Breast epithelium (tissue), 4 donors: ENCODE measurements at places on chromosomes 5 and 9.

DNA sequence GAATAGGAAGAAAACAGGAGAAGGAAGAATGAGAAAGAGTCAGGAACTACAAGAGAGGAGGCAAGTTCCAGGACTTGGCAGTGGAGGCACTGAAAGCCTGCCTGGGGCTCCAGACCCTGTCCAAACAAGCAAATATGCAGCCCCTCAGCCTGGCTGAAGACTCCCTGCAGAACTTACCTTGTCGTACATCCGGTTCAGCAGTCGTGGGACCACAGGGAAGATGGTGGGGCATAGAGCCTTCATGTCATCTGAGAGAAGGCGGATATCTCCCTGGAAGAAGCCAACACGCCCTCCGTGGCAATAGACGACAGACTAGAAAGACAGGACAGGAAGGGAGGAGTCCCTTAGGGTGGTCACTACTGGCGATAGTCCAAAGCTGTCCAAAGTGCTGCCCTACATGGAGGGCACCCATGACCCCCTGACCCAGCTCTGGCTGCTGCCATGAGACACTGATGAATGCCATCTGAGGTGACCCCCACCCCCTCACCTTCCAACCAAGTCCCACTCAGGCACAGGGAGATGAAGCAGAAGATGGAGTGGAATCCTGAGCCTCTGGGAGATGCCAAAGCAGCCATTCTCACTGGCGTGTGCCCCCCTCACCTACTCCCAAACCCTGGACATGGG, 27.7 kb upstream of the MEIKIN start:
- no peak overlapping the region for H3K4me3 ChIP-seq
- no peaks in the 10 kb centered on the region for H3K27me3 ChIP-seq
- DNase-seq, result no peak
- H3K27ac ChIP-seq, result no peak overlapping the region
- H3K4me1 ChIP-seq, result no peaks in the 10 kb centered on the region

- H3K4me1 ChIP-seq, result no peaks in the 10 kb centered on the region
- no peak for DNase-seq
- H3K27me3 ChIP-seq, result no peaks in the 10 kb centered on the region
- H3K36me3 ChIP-seq, result no peaks in the 10 kb centered on the region
Measured at GRCh38 chr5:165981671-165982070, 2309.8 kb upstream of the WWC1 start.

GRCh38 chr9:38130724-38131123, 61.7 kb upstream of the SHB start:
- H3K27me3 ChIP-seq, result no peaks in the 10 kb centered on the region
- H3K4me3 ChIP-seq, result no peak overlapping the region
- no peak overlapping the region for H3K27ac ChIP-seq
- H3K36me3 ChIP-seq, result no peaks in the 10 kb centered on the region

GRCh38 chr5:124627815-124628595, 118.4 kb downstream of the ZNF608 start:
- no peaks in the 10 kb centered on the region for H3K36me3 ChIP-seq
- H3K27ac ChIP-seq, result no peak overlapping the region
- no peaks in the 10 kb centered on the region for H3K27me3 ChIP-seq
- no peak for DNase-seq
